ENCODE measurements at places on chromosomes 3 and 15.

DNA sequence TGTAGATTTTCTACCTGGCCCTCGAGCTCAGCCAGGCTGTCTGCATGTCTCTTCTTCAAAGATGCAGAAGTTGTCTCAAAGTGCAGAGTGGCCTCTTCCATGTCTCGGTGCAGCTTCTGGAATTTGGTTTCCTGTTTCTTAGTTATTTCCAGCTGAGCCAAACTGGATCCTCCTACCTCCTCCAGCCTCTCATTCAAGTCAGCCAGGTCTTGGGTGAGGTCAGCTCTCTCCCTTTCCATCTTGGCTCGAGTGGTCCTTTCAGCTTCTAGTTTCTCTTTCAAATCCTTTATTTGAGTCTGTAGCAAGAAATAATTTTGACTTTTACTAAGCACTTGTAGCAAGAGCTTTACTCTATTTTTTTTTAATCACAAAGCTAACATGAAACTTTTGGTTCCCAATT, 81.8 kb downstream of the MYH15 start:
- DNase-seq, result no peak

DNA sequence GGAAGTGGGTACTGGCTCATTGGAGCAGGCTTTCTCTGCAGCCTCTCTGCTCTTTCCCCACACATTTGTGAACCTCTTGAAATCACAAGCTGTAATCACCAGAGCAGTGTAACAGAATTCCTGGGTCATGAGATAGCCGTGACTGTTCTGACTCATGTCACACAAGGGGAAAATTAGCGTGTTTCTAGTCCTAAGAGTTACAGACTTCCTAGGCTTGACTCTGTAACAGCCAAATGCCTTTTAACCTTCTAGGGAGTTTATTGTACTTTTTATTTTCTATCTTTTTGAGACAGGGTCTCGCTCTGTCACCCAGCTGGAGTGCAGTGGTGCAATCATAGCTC, 54.7 kb upstream of the TRAK1 start:
- DNase-seq, result no peak

GRCh38 chr3:73070675-73071575, 9.5 kb downstream of the EBLN2 start:
- no peak for DNase-seq

DNA sequence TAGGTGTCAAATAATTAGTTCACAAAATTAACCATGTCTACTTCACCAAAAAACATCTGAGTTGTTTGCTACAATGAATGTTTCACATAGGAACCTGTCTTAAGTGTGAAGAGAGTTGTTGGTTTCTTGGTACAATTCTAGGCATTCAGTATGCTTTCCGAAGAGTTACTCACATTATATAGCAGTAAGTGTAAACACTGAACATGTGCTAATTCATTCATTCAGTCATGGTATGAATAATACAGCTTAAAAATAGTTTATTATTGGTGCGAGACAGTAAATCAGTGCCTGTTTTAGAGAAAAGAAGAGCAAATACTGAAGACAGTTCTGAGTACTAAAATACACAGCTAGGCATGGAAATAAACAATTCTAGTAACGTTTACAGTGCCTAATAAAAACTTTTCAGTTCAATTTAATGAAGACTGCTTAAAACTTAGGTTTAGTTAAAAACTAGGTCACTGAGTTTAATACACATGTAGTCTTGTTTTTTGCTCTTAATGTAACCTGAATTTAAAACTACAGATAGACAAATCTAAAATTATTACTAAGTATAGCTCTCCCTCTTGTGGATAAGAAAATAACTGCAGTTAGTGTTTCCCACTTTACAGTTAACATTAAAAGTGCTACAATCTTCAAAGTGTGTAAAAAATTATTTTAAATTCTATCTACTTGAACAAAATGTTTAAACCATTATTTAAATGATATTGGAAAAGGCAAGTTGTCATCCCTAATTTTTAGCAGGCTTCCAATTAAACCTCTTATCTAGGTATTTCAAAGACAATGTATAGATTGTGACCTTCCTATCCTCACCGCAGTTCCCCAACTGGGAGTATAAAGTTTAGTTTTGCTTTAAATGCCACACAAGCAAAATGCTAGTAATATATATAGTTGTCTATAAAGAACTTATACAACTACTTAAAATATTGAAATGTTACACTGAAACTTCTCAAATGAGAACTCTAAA, 20.1 kb upstream of the ZCWPW2 start:
- no peak for DNase-seq

DNA sequence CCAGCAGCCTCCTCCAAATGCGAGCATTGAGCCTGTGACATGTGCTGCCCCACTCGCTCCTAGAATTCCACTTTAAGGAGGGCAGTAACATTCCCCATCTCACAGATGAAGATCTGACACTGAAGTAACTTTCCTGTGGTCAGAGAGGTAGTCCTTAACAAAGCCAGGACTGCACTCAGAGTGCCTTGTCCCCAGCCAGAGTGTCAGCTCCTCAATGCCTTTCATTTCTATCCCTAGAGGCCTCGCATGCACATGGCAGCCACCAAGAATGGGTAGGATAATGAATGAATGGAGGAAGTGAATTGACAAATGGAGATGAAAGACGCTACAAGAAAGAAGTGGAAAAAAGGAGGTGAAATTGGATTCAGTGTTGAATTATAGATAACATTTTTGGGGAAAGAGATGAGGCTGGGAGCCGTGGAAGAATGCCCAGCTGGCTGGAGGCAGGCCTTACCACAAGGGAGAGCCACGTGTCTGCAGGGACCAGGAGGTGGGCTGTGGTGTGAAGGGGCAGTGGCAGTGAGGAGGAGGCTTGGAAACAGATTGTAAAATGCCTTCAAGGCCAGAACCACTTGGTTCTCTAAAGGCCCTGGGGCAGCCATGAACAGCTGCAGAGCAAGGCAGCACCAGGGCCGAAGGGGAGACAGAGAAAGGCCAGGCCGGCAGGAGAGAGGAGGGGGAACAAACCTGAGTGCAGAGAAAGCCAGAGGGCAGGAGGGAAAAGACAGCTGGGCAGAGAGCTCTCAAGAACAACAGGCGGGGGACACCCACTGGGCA, 10.4 kb downstream of the CFAP92 start:
- no peak for DNase-seq

DNA sequence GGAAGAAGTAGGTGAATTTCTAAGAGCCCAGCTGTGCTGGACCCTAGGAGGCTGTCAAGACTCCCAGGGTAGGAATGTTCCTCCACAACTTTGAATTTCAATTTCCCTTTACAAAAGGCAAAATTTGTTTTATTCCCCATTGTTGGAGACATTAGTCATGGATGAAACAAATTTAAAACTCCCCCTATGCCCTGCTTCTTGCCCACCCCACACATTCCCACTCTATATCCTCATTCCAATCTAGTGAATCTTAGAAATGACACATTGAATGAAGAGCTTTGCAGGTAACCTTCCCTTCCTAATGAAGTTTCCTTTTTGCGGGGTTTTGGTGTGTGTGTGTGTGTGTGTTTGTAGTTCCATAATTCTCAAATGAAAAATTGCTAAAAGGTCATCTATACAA, 72.6 kb downstream of the CCNL1 start:
- no peak for DNase-seq

GRCh38 chr3:169041677-169042171, 621.8 kb downstream of the MECOM start:
- no peak for DNase-seq

All from Ammon's horn (tissue), 1 donor.